GM06990 (cell line): ENCODE measurements at places on chromosomes 5 and 9.

DNA sequence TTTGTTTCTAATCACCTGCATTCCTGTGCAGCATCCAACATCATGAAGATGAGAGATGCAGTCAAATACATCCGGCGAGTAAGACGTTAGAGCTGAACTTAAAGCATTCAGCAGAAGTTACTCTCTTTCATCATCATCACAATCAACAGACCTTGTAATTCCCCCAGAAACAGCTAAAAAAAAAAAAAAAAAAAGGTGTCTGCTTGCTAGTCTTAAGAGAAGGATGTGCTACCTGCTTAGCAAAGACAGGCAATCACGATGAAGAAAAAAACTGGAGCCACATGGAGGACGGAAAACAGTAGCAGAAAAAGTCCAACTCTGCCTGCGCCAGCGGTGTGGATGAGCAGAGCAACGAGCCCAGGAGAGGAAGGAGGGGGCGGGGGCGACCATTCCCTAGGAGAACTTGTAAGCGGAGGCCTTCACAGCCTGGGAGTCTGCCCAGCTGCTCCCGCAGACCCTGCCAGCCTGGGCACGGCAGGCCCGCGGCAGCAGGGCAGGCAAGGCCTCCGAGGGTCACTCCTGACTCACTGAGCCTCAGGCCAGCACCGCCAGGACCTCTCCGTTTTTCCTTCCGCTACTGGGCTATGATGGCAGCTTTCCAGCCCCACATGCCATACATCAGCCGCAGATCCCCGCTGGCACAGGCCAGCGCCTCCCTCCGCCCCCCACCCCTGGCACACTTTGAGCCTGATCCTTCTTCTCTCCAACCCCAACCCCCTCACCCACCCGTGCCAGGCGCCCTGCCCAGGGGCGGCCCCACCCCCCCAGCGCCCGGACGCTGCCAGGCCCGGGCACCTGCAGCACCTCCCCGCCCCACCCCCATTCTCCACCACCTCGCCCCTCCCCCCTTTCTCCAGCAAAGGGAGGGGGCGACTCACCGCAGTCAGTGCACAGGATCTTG, 1.4 kb downstream of the NRG2 start:
- peak; percentile 61 for DNase-seq

DNA sequence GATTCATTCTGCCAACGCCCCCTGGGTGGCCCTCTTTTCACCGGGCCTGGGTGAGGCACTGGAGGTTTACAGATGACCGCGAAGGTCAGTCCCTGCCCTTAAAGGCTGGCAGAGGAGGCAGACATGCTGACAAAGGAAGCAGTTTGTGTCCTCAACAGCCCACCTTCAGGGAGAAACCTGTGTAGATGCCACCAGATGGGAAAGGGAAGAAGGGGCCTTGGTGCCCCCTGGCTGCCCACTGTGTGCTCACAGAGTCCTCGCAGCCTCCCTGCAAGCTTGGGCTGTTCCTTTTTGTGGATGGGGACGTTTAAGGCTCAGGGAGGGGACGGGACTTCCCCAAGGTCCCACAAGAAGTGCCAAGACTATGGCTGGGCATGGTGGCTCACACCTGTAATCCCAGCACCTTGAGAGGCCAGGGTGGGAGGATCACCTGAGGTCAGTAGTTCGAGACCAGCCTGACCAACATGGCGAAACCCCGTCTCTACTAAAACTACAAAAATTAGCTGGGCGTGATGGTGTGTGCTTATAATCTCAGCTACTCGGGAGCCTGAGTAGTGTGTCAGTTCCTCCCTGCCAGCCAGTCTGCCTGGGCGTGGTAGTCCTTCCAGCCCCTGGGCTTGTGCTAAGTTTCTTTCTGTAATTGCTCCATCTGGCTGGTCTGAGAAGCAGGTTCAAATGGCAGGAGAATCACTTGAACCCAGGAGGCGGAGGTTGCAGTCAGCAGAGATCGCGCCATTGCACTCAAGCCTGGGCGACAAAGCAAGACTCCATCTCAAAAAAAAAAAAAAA, 36.2 kb downstream of the NEK6 start:
- no peak for DNase-seq

DNA sequence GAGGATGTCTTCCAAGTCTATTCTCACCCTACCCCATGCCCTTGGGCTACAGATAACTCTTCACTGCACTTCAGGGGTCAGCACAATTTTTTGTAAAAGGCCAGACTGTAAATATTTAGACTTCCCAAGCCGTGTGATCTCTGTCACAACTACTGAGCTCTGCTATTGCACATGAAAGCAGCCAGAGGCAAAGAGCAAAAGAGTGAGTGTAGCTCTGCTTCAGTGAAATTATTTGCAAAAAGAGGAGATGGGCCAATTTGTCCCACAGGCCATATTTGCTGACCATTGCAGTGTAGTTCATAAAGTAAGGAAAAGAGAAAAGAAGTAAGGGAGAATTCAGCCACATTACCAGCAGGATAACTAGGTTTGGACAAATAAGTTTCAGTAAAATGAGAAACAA, 7.0 kb upstream of the MOCS2 start:
- DNase-seq: no peak

GRCh38 chr9:113454914-113455761, 8.4 kb upstream of the RGS3 start:
- peak; percentile 20 for DNase-seq

DNA sequence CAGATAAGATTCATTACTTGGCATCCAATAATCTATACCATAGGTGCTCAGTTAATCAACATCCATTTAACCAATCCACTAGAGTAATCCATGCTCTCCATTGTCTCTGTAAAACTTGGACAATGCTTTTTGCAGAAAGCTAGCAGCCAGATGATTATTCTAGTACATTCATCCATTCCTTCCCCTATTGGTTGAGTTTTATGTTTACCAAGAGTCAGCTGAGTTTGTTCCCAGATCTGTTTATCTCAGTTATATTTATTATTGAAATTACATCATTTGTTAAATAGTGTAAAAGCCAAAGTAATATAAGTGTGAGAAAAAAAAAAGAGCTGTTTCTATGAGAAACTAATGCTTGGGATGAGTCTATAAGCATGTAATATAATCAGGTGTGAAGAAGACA, 63.3 kb upstream of the TMC1 start:
- no peak for DNase-seq
